ENCODE measurements at places on chromosomes 3 and 15.

DNA sequence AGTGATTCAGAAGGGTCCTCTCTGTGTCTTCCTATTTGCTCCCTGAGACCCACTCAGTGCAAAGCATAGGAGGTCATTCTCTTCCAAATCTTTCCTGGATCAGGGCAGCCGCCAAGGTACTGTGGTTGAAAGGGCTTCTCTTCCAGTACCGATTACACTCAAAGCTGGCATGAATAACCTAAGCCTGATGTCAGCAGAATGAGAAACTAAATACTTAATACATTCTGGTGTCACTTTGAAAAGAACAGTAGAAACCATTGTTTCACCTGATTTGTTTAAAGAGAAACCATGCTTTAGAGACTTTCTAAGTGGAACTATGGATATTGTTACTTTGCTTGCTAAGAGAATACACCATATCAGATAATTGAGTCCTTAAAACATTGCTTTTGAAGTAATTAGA lies 50.2 kb downstream of the PDHB start:
- DNase-seq, result no peak

GRCh38 chr3:31848911-31849310 lies 132.2 kb downstream of the OSBPL10 start:
- no peak for DNase-seq

DNA sequence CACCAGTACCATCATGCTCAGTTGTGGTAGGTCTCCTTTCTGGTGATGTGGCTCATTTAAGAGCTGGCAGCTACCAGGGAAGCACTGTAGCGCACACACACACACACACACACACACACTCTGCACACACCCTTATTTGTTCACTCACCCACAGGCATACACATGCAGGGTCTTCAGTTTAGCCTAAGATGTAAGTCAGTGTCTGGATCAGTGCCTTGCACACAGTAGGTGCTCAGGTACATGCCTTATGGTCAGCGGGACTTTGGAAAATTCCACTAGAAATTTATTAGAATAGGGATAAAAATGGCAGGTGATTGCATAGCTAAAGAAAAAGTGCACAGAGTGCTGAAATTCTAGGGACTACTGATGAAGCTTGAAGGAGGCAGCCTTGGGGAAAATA lies 23.6 kb downstream of the XYLB start:
- DNase-seq, result no peak

DNA sequence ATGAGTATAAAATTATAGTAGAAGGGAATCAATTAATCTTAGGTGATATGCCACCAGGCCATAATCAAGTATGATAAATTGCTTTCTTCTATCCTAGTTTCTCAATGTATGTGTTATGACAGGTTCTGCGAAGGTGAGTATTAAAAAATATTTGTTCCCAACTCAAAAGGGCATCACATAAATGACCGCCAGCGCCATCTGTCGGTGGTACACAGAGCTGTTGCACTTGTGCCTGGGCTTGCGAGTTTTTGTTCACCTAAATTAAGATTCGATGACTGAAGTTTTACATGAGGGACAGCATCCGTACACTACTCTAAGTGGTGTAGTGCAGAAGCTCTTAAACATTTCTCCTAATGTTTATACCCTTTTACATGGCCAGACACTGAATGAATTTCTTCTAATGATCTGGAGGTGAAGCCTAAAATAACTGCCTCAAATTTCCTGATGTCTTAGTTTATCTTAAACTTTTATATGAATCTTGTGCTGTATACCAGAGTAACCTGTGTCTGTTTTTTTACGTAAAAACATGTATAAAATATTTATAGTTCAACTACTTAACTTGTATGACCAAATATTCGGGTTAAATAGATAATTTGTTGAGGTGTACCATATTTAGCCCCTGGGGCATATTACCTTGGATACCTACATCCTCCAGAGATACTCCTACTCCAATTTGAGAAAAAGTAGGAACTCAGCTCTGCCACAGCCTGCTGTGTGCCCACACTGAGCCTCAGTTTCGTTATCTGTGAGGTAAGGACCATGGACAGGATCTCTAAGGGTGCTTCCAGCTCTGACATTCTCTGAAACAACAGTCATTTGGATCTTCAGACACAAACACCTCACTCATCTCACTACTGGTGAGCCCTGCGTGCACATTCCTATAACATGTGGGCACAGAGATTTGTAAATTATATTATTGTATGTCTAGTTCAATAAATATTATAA lies 365.6 kb downstream of the MAGI1 start:
- DNase-seq, result no peak

DNA sequence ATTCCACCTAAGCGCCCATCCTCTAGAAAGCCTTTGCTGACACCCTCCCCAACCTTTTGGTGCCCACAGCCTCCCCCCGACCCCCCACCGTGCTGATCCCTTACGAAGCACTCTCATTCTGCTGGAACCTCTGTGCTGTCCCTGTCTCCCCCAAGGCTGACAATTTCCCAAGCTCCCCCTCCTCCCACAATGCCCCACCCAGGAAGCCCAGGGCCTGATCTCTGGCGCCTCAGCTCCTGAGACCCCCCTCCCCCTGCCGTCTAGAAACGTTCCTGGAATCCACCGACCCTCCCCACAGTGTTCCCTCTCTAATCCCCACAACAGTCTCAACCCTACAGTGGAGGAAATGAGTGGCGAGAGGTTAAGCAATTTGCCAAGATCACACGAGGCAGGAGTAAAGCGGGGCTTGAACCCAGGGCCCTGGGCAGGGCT lies 18.3 kb downstream of the MYL3 start:
- no peak for DNase-seq

- DNase-seq, result no peak
Measured at GRCh38 chr15:90851114-90851513, 17.3 kb upstream of the FURIN start.

DNA sequence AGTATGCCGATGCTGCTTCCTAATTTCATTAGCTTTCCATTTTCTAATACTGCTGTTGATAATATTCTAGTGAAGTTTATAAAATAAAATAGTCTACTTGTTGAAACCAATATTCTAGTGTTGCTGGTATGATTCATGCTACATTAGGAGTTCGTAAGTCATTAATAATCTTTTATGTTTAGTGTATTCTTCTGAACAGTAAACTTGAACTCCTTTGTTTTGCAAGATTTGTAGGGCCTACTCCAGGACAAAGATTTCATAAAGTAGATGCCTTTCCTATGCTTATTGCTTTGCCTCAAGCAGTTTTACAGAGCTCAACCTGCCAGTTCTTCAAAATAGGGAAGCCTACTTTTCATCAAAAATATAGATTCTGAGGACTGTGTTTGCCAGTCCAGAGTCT lies 111.5 kb downstream of the RSRC1 start:
- DNase-seq, result no peak

GRCh38 chr3:100245136-100245535 lies 15.7 kb upstream of the TBC1D23 start:
- DNase-seq, result no peak

GRCh38 chr3:192816351-192816750 lies 89.0 kb upstream of the FGF12 start:
- no peak for DNase-seq

GRCh38 chr15:66278671-66279070 lies 14.7 kb upstream of the DIS3L start:
- DNase-seq, result no peak

GRCh38 chr3:74003734-74004133 lies 379.0 kb upstream of the PDZRN3 start:
- DNase-seq, result no peak

DNA sequence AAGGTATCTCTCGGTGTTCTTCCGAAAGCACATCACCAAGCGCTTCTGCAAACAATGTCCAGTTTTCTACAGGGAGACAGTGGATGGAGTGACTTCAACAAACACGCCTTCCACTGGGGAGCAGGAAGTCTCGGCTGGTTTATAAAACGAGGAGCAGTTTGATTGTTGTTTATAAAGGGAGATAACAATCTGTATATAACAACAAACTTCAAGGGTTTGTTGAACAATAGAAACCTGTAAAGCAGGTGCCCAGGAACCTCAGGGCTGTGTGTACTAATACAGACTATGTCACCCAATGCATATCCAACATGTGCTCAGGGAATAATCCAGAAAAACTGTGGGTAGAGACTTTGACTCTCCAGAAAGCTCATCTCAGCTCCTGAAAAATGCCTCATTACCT lies 4.6 kb downstream of the CCR2 start:
- no peak for DNase-seq

DNA sequence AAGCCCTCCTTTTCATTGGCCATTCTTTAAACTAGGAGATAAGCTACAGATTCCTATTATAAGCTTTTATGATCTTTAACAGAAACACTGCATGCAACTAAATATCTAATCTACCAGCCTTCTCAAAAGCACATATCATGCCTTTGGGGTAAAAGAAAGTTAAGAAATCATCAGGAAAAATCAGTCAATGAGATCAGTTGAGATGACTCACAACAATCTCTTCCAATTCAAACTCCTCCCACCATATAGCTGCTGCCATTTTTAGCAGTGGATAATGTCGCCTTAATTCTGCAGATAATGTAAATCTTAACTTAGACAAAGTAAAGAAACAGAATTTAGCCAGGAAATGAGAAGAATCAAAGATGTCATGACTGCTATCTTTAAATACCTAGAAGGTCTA lies 135.2 kb upstream of the BCL6 start:
- DNase-seq, result no peak

- DNase-seq, result no peak
Measured at GRCh38 chr15:49023354-49023753, 22.9 kb downstream of the SECISBP2L start.

- no peak for DNase-seq
Measured at GRCh38 chr15:98604983-98605382, 43.4 kb upstream of the IGF1R start.

GRCh38 chr3:95626107-95626506 lies 1188.3 kb upstream of the EPHA6 start:
- no peak for DNase-seq

Data from stimulated activated CD8-positive, alpha-beta memory T cell treated with anti-CD3 and anti-CD28 coated beads, Interleukin-7, amount 100 ng/mL, for 4 hours (primary cell).